ENCODE measurements at places on chromosomes 16 and 17.

- DNase-seq: no peak
Measured at GRCh38 chr17:7215136-7215638, 4.4 kb downstream of the DLG4 start.

- DNase-seq: no peak
Measured at GRCh38 chr17:70929226-70929625, 759.9 kb downstream of the KCNJ2 start.

GRCh38 chr17:75634376-75634740 lies 1.1 kb downstream of the SMIM5 start:
- no peak for DNase-seq

DNA sequence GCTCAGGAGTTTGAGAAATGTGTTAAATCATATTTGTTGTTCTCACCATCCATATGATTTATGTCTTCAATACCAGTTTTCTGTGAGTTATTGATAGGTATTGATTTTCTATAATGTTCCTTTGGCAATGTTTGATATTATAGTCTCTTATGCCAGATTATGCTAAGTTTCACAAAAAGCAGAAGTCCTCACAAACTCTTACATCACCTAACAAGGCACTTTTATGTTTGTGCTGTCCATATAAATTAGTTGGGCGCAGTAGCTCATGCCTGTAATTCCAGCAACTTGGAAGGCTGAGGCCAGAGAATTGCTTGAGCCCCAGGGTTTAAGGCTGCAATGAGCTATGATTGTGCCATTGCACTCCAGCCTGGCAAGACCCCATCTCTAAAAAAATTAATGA lies 12.6 kb upstream of the UQCRC2 start:
- DNase-seq: no peak

DNA sequence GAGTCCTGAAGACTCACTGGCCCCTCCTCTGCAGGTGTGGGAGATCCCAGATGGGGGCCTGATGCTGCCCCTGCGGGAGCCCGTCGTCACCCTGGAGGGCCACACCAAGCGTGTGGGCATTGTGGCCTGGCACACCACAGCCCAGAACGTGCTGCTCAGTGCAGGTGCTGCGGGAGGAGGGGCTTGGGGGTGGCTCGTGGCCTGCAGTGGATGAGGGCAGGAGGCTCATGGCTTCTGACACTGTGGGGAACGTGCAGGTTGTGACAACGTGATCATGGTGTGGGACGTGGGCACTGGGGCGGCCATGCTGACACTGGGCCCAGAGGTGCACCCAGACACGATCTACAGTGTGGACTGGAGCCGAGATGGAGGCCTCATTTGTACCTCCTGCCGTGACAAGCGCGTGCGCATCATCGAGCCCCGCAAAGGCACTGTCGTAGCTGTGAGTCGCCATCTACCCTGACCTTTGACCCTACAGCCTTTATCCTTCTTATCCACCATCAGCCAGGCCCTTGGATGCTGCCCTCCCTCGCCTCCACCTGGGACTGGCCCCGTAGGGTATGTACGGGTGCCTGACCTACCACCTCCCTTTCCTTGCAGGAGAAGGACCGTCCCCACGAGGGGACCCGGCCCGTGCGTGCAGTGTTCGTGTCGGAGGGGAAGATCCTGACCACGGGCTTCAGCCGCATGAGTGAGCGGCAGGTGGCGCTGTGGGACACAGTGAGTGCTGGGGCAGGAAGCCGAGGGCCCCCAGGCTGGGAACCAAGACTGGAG lies 3.6 kb downstream of the CORO1A start:
- DNase-seq: peak; percentile 83

DNA sequence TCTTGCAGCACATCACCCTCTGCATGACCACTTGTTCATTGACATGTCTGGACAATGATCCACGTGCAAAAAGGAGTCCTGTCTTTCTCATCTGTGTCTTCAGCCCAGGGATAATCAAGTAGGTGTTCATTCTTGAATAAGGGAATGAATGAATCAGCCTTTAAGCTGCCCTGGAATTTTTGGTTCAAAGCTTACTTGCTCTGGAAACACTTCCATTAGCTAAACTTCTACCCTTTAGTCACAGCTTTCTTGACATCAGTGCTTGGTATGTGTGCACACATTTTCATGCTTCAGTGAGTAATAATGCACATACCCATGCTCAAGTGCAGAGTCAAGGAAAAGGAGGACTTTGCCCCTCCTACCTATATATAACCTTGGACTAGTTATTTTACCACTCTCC lies 103.0 kb upstream of the CDH13 start:
- DNase-seq: no peak

- DNase-seq: no peak
Measured at GRCh38 chr17:42348104-42348503, 40.1 kb downstream of the STAT3 start.

- DNase-seq: no peak
Measured at GRCh38 chr17:50844117-50844700, 8.8 kb downstream of the WFIKKN2 start.

GRCh38 chr17:40699853-40700252 lies 3.7 kb downstream of the KRT24 start:
- no peak for DNase-seq

DNA sequence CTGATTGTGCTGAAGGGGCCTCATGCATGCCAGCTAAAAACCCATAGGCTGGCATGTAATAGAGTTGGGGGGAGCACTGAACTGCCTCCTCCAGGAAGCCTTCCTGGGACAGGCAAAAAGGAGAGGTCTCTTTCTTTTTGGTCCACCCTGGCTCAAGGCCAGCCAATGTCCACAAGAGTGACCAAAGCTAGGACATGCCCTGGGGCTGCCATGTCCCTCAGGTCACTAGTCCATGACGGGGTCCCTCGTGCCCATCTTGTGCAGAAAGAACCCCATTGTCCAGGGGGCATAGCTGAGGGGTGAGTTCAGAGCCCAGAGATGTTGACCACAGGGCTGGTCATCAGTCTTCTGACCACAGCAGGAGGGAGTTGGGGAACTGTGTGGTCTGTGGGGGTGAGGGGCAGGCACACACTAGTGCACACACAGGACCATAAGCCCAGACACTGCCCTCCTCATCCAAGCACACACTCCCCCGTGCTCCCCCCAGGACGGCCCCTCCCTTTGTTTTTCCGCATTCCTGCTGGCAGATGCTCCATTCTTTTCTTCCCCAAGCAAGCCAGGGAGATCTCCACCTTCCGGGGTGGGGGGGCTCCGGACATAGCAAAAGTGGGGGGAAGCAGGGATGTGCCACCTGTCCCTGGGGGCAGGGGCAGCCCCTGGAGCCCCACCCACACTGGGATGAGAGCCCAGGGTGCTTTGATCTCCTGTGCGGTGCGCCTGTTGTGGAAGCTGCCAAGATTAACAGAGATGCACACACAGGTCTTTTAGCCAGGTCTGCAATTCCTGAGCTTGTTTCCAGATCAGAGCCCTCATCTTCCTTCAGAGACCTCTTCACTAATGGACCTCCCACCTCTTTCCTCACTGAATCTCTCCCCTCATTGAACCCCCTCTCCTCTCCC lies 25.2 kb upstream of the PHB1 start:
- no peak for DNase-seq

DNA sequence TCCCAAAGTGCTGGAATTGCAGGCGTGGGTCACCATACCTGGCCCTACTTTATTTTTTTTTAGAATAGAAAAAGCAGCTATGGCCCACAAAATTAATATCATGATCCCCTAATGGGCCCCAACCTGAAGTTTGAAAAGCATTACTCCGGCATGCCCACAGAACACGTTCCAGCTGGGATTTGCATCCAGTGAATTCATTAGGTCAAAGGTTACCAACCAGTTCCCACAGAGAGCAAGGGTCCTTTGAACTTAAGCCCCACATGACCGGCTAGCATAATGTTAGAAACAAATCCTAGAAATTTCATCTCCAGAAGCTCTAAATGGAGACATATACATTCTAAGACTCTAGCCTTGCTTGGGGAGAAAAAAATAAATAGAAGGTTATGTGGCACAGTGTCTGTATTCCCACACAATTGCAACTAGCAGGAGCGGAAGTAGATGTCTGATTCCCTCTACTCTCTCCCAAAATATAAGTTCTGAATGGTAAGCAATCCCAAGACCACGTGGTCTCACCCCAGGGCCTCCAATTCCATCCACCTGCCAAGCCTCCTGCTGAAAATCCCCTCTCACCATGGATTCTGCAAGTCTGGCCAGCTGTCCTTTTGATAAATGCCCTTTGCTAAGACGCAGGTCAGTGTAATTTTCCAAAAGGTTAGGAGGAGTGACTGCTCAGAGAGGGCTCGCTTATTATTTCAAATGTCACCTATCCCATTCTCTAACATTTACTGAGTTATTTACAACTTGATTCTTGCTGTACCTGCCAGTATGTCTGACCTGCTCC lies 395.8 kb downstream of the NPIPA8 start:
- DNase-seq: no peak

GRCh38 chr16:86550281-86550680 lies 4.8 kb downstream of the MTHFSD start:
- no peak for DNase-seq

- DNase-seq: no peak
Measured at GRCh38 chr16:276426-277077, 808 bp upstream of the RGS11 start.

- DNase-seq: no peak
Measured at GRCh38 chr17:79618383-79619067, 7.7 kb upstream of the RBFOX3 start.

DNA sequence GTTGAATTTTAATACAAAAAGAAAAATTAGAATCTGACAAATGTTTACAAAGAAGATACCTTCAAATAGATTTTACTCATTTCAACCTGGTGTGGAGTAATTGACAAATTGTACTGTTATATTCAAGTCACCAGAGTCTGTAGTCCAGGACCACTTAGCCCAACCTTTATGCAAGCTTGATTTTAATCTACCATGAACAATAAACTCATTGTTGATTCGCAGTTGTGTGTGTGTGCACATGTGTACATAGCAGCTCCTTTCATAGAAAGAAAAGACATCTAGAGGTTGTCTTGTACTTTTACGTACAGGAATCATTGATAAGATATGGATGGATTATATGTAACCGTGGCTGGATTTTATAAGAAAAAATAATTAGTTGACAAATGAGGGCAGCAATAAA lies 20.7 kb upstream of the LRRC37A start:
- no peak for DNase-seq

DNA sequence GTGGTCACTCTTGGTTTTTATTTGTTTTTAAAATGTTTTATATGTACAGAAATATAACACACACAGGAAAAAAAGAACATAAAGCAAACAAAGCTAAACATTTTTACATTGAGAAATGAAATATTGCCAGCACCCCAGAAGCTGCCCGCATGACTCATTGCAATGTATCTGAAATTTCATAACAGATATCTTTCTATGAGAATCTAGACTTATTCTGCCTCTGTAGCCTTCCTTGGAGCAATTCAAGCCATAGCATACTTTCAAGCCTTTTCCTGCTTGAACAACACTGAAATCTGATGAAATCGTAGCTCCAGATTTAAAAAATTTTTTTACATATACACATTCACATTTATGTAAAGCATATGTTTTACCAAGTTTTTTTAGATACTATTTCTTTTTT lies 86.9 kb downstream of the RBBP6 start:
- DNase-seq: no peak

- DNase-seq: no peak
Measured at GRCh38 chr16:228151-228851, 948 bp downstream of the LUC7L start.

DNA sequence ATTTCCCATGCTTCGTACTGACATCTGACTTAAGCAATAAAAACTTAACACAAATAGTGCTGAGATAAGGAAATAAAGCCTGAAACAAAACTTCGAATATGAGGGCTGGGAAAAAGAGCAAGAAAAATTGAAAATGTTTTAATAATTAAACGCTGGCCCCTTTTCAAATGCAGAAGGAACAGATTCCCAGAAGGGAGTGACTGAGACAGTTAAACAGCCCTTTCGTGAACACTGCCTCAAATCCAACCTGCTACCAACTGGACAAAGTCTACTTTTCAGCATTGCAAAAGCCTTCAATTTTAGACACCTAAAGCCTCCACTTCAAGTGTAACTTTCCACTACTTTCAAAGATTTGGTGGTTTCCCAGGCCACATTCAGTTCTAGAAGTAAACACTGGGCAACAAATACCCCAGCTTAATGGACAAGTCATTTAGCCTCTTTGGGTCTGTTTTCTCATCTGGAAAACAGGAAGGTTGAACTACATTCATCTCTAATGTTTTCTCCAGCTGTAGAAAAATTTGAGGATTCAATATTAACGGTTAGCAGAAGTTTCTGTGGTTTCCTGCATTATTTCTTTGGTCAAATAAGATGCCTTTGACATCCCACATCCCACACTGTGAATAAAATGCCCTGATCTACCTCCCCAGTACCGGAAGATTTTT lies 11.8 kb downstream of the RFFL start:
- peak; percentile 46 for DNase-seq

DNA sequence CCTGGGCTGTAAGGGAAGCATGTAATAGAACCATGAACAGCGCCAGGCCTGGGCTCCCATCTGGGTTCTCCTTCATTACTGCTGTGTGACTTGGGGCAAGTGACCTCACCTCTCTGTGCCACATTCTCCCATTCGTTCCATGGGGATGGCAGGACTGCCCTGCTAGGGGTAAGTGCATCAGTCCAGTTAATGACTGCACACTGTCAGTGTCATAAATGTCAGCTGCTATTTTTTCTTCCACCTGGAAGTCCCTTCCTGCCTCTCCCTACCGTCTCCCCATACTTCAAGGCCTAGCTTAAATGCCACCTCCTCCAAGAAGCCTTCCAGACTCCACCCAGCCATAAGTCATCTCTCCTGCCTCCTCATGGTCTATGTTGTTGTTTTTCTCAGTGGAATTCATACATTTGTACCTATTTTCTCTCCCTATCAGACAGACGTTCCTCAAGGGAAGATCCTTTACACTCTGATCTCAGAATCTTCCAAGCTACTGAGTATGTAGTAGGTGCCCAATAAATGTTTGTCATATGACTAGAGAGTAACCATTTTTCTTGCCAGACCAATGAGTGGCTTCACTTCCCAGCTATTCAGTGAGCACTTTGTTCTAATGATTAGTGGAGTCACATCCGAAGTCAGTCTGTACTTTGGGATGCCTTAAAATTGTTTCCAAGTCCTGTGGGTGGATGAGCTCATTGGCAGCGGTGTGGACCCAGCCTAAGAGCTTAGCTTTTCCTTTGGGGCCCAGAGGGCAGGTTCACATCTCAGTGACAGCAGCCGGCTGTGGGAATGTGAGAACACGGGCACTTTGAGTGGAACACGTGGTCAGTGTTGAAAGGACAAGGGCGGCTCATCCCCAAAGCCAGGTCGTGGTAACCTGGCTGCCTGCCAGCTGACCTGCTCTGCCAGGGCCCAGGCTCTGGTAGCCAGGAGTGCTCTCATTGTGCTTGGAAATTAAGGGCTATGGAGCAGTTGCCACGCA lies 147.5 kb upstream of the GSE1 start:
- no peak for DNase-seq

DNA sequence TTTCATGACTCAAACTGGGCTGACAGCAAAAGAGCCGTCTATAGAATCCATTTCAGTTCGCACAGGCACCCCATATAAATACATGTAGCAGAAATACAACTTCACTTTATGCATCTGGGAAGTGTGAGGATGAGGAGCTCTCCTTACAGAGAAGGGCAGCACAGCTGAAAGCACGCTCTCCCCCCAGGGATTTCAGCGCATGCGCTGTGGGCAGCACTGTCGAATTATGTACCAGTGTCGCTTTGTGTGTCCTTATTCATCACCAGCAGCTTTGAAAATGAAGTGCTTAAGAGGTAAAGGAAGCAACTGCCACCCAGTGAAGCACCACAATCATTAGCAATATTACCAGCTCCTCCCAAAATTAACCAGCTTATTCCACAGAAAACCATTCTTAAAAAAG lies 39.9 kb downstream of the CEP95 start:
- no peak for DNase-seq
